Stimulated activated CD4-positive, alpha-beta T cell treated with anti-CD3 and anti-CD28 coated beads, Interleukin-15, amount 100 ng/mL, for 1 hour (primary cell): ENCODE measurements at places on chromosomes 13 and 19.
A peak's percentile ranks its signal among the peaks of the same experiment; 100 is the strongest.

DNA sequence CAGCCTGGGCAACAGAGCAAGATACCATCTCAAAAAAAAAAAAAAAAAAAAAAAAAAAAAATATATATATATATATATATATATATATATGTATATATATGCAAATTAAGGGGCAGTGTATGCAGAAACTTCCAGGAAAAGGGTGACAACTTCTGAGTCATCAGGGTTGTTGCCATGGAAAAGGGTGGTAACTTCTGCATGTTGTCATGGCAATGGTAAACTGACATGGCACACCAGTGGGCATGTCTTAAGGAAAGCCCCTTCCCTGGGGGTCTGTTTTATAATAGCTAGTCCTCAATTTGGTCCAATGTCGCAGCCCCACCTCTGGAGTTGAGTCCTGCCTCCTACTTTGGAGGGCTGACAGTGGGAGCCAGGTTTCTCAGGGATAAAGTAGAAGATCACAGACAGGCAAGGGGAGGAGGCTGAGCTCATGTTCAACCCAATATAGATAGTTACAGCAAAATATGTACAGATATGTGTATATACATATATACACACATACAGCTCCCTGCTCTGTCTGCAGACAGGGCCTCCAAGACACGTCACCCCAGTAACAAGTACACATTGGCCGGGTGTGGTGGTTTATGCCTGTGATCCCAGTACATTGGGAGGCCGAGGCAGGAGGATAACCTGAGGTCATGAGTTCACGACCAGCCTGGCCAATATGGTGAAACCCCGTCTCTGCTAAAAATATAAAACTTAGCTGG, 7.2 kb upstream of the FCHO1 start:
- DNase-seq: no peak

- DNase-seq: no peak
These were observed 6.3 kb upstream of the GPR183 start for GRCh38 chr13:99313501-99313900.

DNA sequence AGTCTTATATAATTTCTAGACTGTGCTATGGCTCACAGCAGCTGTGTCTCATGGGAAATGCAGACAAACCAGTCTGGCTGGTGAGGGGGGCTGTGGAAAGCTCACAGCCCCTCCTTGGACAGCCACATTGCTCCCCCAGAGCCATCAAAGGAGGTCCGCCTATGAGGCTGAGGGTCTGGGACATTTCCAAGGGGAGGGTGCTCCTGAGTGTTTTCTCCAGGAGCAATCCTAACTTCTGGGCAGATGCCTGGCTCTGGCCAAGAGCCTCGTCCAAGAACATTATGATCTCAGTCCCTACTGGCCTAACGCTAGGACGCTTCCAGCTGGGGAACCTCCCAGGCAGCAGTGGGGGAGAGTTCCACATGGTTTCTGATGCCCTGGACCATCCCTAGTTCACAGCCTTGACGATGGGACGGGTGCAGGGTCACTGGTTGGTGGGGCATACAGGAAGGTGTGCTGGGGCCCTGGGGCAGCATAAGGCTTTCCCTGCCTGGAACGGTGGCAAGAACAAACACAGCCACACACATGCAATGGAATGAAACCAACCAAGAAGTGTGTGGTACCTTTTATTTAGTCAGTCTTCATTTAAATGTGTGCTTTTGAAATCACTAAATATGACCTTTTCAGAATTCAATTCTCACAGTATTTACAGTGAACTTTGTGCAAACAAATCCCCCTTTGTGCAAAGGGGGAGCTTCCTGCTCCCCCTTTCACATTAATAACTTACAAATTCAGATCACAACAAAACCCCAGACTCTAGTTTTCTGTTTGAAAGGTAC, 60.6 kb downstream of the CDADC1 start:
- DNase-seq: no peak

DNA sequence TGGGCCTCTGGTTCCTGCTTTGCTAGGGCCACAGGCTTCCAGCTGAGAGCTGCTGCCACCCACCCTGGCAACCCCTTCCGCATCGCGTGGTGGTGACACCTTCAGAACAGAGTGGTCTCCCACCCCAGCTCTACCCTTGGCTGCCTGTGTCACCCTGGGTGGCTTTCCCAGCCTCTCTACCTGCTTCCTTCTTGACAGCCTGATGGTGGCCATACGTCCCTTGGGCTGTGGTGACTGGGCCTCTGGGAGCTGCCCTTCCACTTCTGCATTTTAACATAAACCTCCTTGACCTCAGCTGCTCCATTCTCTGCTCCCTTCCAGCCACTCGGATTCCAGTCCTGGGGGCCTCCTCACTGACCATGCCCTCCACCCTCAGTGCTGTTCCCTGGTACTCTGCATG, 17.0 kb downstream of the PAK4 start:
- DNase-seq: no peak

GRCh38 chr13:36847606-36848005, 28.6 kb downstream of the RFXAP start:
- DNase-seq: no peak

DNA sequence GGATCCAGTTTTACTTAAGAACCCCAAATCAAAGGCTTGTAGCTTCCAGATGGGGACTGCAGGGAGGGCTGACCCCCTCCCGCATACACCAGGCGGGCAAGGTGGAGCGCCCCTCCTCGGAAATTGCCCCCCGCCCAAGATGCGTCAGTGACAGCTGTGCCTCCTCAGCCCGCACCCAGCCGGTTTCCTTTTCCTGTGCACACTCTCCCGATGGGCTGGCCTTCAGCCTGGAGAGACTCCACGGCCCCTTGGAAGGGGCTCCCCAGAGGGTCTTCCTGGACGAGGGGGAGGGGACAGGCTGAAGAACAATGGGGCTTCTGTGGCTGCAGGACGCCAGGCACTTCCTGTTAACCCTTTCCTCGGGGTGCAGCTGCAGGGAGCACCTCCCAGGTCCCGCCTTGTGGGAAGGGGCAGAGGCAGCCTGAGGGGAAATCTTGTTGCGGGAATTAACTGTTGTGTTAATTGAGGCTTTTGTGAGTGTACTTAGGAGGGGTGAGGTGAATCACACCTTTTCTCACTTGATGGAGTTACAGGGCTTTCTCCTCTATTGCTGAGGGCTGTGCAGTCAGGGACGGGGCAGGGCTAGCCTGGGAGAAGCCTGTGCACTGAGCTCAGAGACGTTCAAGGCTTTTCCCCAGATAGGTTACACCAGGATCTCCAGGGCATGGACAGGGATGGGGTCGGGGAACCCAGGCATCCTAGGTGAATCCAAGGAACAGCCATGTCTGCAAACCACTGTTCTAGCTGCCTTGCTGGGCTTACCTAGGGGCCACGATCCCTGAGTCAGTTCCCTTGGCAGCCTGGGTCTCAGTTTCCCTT, 14.3 kb downstream of the IER2 start:
- DNase-seq: no peak

- DNase-seq: no peak
These were observed 72.1 kb downstream of the KLF12 start for GRCh38 chr13:74061926-74062595.

DNA sequence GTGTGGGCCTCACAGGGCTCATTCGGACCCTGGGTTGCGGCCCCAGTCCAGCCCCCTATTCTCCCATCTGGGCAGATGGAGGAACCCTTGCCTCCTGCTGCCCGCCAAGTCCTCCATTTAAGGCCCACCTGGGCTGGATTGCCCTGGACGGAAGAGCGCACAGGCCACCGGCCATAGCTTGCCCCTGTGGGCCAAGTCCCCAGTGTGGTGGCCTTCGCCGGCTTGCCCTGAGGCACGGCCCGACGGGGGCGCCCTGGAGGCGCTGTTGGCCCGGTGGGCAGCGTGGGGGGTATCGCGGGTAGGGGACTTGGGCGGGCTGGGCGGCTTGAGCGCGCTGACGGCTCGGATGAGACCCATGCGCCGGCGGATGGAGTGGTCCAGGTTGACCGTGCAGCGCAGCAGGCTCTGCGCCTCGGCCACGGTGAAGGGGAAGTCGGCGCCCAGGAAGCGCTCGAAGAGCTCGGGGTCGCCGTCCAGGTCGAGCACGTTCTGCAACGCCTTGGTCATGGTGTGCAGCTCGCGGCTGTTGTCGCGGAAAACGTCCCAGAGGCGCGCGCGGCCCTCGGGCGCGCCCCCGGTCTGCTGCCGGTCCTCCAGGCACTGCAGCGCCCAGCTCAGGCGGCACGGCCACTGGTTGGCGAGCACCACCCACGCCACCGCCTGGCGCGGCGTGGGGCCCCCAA, 8.8 kb downstream of the NKPD1 start:
- DNase-seq: no peak

- no peak for DNase-seq
These were observed 5.3 kb downstream of the DYRK1B start for GRCh38 chr19:39828654-39829032.

GRCh38 chr19:4972509-4973230, 3.8 kb downstream of the KDM4B start:
- DNase-seq: no peak

- DNase-seq: no peak
These were observed 762.5 kb downstream of the LIG4 start for GRCh38 chr13:107452833-107453232.

DNA sequence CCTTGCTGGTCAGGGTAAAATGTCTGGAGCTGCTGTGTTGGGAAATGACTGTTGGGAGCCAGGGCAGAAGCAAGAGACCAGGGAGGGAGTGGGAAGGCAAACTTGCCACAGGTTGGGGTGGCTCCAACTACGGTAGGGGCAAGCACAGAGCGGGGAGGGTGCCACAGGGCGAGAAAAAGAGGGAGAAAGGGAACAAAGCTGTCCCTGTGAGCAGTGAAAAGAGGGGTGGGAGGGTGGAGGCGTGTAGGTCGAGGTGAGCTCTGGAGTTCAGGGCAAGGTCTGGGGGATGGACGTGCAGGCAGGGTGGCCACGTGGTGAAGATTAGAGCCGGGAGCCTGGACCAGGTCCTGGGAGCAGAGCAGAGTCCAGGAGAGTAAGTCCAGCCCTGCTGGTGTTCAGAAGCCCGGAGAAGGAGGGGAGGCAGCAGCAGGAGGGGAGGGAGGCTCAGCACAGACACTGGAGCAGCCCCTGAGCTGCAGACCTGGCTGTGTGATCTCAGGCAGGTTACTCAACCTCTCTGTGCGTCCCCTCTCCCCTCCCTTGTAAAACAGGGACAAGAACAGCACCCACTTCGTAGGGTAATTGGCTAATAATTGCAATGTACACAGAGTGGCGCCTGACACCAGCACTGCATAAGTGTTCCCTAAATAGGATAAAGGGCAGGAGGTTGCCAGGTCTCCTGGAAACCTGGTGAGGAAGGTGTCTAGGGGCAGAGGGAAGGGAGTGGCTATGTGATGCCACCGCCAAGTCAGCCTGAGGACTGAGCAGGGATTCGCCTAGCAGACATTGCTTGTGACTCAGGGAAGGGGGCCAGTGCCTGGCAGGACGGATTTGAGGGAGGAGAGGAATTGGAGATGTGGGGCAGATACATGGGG, 3.2 kb upstream of the POLR2E start:
- DNase-seq: no peak

- DNase-seq: no peak
These were observed 99.9 kb downstream of the GNG7 start for GRCh38 chr19:2602391-2603181.

- DNase-seq: no peak
These were observed 5.2 kb downstream of the MIDN start for GRCh38 chr19:1253514-1254080.

- no peak for DNase-seq
These were observed 1.7 kb downstream of the KLK4 start for GRCh38 chr19:50909240-50910070.

DNA sequence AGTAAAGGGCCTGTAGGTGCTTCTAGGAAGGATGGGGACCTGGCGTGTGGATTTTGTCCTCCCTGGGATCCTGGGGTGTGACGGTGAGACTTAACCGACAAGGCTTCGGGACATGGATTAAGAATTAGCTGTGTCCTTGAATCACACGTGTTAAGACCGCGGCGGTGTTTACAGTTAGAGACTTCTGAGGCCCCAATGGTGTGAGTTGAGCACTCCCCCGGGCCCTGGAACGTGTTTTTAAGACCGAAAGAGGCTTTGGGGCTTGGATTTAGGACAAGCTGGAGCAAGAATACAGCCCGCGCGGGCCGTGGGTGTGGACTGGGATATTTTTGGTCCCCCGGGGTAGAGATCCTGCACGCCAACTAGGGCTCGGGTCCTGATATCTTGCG, 1.2 kb upstream of the SLC27A1 start:
- DNase-seq: no peak

DNA sequence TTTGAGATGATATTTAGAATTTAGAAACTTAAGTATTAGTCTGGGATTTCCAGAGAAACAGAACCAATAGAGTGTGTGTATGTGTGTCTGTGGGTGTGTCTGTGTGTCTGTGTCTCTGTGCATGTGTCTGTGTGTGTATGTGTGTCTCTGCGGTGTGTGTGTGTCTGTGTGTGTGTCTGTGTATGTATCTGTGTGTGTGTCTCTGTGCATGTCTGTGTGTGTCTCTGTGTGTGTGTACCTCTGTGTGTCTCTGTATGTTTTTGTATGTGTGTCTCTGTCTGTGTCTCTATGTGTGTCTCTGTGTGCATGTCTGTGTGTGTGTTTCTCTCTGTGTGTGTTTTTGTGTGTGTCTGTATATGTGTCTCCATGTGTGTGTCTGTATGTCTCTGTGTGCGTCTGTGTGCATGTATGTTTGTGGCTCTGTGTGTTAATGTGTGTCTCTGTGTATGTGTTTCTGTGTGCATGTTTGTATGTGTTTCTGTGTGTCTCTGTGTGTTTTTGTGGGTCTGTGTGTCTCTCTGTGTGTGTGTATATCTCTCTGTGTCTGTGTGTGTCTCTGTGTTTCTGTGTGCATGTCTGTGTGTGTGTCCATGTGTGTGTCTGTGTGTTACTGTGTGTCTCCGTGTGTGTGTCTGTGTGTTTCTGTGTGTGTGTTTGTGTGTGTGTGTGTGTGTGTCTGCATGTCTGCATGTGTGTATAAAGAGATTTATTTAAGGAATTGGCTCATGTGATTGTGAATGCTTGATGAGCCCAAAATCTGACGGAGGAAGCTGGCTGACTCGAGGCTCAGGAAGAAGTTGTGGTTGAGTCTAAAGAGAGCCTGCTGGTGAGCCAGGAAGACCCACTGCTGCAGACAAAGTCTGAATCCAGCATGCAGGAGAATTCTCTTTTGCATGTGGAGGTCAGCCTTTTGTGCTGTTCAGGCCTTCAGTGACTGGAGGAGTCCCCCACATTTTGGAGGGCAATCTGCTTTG, 22.2 kb downstream of the GPR42 start:
- DNase-seq: no peak

- DNase-seq: no peak
These were observed 28.1 kb downstream of the MPND start for GRCh38 chr19:4371247-4372164.

GRCh38 chr19:12331211-12331941, 2.1 kb downstream of the ZNF563 start:
- peak; percentile 58 for DNase-seq

- peak; percentile 6 for DNase-seq
These were observed 575.8 kb downstream of the DACH1 start for GRCh38 chr13:71290963-71291841.
